ENCODE measurements at places on chromosomes 13 and 19. TPM values are rescaled to one million over a fixed set of nuclear protein-coding genes. Genes with fewer than 3 reads are reported as not detected.

PPP2R1A gene
- total RNA-seq, result 90.0 TPM

MBD3L3 gene
- not detected for total RNA-seq

ELAVL1 gene
- total RNA-seq, result 25.7 TPM

FOXA3 gene
- total RNA-seq, result under 0.01 TPM

NPAS1 gene
- total RNA-seq, result not detected

POU4F1 gene
- 1.7 TPM for total RNA-seq

APOC4 gene
- total RNA-seq, result not detected

CCDC169 gene
- total RNA-seq, result 3.9 TPM

ZIM2 gene
- not detected for total RNA-seq

SMIM17 gene
- total RNA-seq, result not detected

ZNF578 gene
- total RNA-seq, result 0.30 TPM

CYP4F11 gene
- not detected for total RNA-seq

ZNF560 gene
- not detected for total RNA-seq

BST2 gene
- total RNA-seq, result 146 TPM

SMAD9 gene
- total RNA-seq, result 1.9 TPM

REXO1 gene
- 5.2 TPM for total RNA-seq

ATXN8OS gene
- total RNA-seq, result not detected

FAM216B gene
- not detected for total RNA-seq

C2CD4C gene
- 1.6 TPM for total RNA-seq

MISP3 gene
- total RNA-seq, result 0.61 TPM

ZBTB32 gene
- not detected for total RNA-seq

CEACAM8 gene
- total RNA-seq, result not detected

RGCC gene
- 34.8 TPM for total RNA-seq

LIN37 gene
- 9.0 TPM for total RNA-seq

JSRP1 gene
- total RNA-seq, result not detected

ZNF625 gene
- total RNA-seq, result 10.5 TPM

SKA3 gene
- total RNA-seq, result 6.8 TPM

IGFL3 gene
- total RNA-seq, result 0.32 TPM

CCDC70 gene
- not detected for total RNA-seq

CRB3 gene
- total RNA-seq, result not detected

FFAR1 gene
- not detected for total RNA-seq

CLDND2 gene
- total RNA-seq, result not detected

ONECUT3 gene
- not detected for total RNA-seq

ACP5 gene
- total RNA-seq, result not detected

UPF1 gene
- total RNA-seq, result 70.2 TPM

ICAM5 gene
- under 0.01 TPM for total RNA-seq

TNNT1 gene
- total RNA-seq, result 1.4 TPM

SIGLEC5 gene
- not detected for total RNA-seq

GPR18 gene
- not detected for total RNA-seq

PPP1R15A gene
- total RNA-seq, result 24.4 TPM

SRRM5 gene
- not detected for total RNA-seq

METTL21C gene
- total RNA-seq, result not detected

DACT3 gene
- total RNA-seq, result 0.15 TPM

NEK3 gene
- 17.5 TPM for total RNA-seq
